ENCODE measurements at places on chromosomes 1 and 21.
A peak's percentile ranks its signal among the peaks of the same experiment; 100 is the strongest.

- no peak for DNase-seq
Measured at GRCh38 chr1:45499415-45499769, 481 bp downstream of the CCDC163 start.

DNA sequence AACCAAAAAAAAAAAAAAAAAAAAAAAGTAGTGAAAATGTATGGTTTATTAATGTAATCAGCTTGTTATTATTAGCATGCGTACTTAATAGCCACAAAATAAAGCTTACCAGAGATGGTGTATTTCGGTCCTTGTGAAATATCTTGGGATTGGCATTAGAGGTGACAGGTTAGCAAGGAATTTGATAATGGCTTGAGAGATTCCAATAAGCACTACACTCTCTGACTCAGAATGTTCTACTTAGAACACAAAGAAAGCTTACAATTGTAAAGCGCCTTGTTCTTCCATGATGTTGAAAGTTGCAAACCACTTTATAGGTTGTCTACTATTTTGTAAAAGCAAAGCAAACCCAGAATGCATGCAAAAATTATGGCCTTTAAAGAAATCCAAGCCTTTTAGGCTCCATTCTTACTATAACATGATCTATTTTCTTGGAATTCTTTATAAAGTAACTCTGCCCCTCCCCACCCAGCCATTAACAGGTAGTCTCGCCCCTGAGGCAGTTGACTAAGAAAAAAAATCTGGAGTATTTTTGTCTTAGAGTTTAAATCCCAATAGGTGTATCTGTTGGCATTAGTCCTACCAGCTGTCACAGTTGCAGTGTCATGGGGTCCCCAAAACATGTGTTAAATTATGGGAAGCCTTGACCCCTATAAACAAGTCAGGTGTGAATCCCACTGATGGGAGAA is 129.2 kb downstream of the DHRS3 start:
- DNase-seq = no peak

GRCh38 chr1:222009105-222009730 is 267.3 kb upstream of the DUSP10 start:
- no peak for DNase-seq

DNA sequence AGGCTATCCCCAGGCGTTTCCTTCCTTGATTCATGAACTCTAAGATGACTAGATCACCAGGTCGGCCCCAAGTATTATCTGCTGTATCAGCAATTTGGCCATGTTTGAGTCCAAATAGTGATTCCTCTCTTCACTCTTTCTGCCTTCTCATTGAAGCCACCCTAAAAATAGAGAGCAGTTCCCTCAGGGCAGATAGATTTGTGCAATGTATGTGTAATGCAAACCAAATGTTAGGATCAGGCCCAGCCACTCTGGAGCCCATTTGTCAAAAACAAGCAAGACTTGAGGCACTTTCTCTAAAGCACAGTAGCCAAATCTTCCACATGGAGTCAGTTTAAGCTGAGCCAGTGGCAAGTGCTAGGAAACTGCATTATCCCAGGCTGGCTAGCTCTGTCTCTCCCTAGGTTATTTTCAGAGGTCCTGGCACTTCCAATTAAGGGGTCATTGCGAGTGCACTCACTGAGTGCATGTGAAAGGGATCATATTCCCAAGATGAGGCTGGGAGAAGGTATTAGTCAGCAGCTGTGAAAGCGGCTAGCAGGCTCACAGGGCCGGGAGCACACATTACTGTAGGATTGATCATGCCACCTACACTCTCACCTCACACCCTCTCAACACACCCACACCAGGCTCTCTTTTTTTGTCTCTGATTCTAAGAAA is 97.9 kb upstream of the RAB3GAP2 start:
- no peak for DNase-seq

- no peak for DNase-seq
Measured at GRCh38 chr1:54558434-54559030, 10.5 kb downstream of the ACOT11 start.

DNA sequence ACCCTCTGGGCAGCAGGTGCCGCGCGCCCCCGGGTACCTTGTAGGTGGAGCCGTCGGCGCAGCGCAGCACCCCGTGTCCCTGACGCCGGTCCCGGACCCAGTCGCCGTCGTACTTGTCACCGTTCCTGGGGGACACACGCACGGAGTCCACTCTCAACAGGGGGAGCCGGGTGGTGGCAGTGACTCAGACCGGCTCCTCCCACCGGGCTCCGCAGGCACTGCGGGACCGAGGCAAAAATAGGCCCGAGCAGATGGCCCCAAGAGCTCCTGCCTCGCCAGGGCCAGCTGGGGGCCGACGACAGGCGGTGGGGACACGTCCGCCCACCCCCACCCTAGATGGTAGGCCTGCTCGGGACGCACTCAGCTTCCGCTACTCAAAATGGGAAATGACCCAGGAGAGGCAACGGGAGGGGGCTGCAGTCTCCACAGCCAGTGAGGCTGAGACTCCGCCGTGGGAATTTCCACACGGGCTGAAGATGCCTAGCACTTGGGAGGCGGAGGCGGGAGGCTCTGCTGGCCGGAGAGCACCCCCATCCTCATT is 6.3 kb downstream of the MORN1 start:
- DNase-seq = no peak

- no peak for DNase-seq
Measured at GRCh38 chr21:42291003-42291750, 24.0 kb downstream of the TFF3 start.

GRCh38 chr1:41416081-41416480 is 54.8 kb downstream of the FOXO6 start:
- DNase-seq = no peak

DNA sequence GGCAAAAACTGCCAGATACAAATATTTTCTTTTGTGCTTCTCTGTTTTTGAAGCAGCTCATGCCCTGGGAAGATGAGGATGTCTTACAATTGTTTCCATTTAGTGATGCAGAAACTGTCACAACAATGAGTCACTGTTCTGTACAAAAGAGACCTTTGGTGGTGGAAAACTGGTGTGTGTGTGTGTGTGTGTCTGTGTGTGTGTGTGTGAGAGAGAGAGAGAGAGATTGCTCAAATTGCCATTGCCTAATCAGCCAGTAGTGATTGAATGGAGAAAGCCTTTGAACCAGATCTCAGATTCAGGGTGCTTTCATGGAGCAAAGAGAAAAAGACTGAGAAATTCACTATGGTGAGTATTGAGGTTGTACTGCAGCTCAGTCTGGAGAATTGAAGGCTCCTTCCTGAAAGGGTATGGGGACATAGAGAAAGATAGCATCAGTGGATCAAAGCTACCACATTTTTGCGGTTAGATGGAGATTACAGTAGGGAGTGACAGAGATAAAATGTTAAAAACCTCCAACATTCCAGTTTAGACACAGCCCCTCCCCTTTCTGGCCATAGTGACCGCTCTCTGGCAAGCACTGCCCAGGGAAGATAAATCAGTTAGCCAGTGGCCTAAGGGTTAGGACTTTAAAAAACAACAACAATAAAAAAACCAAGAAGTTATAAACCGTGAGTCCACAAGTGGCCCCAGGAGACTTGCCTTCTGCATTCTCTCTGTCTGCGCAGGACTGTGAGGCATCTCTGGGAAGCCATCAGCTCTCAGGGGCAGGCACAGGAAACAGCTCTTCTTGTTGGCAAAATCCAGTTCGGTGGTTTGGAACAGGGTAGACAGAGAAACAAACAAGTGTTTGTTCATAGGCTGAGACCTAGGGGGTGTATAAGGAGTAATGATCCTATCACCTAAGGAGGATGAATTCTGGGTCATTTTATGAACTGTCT is 406.5 kb downstream of the DUSP10 start:
- peak; percentile 31 for DNase-seq

- DNase-seq = no peak
Measured at GRCh38 chr1:2855206-2856065, 53.9 kb upstream of the TTC34 start.

- DNase-seq = no peak
Measured at GRCh38 chr1:240985081-240985480, 371.9 kb downstream of the RGS7 start.

- DNase-seq = no peak
Measured at GRCh38 chr1:65355031-65355712, 45.8 kb downstream of the DNAJC6 start.

DNA sequence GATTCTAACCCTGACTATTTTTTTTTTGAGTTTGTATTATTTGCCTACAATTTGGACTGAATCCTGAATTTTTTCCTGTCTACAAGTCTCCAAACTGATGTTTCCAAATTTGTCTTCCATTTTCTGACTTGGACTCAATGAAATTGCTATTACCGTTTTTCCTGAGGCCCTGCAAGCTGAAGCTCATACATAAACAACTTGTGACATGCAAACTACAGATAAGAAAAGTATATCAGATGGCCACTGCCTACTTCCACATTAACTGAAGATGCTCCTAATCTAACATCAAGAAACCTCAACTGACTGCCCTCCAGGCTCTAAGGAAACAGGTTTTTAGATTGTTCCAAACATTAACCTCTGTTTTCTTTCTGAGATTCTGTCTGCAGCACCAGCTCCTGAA is 51.1 kb upstream of the KLHDC7A start:
- no peak for DNase-seq

- no peak for DNase-seq
Measured at GRCh38 chr1:245972476-245972875, 534.6 kb downstream of the SMYD3 start.

DNA sequence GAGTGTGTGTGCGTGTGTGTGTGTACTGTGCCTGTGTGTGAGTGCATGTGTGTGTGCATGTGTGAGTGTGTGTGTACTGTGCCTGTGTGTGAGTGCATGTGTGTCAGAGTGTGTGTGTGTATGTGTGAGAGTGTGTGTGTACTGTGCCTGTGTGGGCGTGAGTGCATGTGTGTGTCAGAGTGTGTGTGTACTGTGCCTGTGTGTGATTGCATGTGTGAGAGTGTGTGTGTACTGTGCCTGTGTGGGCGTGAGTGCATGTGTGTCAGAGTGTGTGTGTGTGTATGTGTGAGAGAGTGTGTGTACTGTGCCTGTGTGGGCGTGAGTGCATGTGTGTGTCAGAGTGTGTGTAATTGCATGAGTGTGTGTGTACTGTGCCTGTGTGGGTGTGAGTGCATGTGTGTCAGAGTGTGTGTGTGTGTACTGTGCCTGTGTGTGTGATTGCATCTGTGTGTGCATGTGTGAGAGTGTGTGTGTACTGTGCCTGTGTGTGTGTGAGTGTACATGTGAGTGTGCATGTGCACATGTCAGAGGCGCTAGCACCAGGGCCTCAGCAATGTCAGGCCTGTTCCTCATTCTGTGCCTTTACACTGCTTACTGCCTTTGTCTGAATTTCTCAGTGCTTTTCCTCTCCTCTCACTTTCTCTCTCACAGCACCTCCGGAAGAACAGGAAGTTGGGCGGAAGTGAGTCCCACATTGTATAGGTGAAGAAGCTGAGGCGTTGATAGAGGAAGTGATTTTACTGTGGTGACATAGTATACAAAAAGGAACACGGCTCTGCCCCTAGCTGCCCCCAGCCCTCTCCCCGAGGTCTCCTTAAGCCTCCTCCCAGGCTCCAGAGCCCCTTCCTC is 4.9 kb downstream of the SLC5A9 start:
- no peak for DNase-seq

- no peak for DNase-seq
Measured at GRCh38 chr1:21652101-21652936, 16.8 kb downstream of the RAP1GAP start.

DNA sequence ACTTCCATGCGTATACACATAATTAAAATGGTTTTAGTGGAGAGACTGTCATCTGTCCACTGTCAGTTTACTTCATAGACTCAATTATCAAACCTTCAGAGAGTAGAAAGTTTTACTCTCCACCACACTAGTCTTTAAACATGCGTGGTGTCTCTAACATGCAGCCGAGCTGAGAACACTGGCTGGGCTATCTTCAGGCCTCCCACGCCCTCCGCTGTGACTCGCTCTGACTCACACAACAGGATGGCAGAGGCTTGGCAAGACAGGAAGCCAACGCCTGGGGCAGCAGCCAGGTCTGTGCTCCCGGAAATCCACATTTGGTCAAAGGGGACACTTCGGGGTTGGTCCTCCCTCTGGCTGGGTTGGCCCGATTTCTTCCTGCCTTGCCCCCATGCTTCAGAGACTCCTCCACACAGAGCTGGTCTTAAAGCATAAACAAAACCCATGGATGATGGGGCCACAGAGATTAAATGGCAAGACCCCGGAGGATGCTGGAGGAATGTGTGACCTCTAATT is 22.7 kb upstream of the IFNGR2 start:
- peak; percentile 60 for DNase-seq

GRCh38 chr1:112544751-112545150 is 36.0 kb downstream of the WNT2B start:
- DNase-seq = no peak

GRCh38 chr1:54223441-54224202 is 23.7 kb downstream of the MRPL37 start:
- no peak for DNase-seq

- DNase-seq = no peak
Measured at GRCh38 chr1:205109711-205110110, 12.1 kb downstream of the RBBP5 start.

DNA sequence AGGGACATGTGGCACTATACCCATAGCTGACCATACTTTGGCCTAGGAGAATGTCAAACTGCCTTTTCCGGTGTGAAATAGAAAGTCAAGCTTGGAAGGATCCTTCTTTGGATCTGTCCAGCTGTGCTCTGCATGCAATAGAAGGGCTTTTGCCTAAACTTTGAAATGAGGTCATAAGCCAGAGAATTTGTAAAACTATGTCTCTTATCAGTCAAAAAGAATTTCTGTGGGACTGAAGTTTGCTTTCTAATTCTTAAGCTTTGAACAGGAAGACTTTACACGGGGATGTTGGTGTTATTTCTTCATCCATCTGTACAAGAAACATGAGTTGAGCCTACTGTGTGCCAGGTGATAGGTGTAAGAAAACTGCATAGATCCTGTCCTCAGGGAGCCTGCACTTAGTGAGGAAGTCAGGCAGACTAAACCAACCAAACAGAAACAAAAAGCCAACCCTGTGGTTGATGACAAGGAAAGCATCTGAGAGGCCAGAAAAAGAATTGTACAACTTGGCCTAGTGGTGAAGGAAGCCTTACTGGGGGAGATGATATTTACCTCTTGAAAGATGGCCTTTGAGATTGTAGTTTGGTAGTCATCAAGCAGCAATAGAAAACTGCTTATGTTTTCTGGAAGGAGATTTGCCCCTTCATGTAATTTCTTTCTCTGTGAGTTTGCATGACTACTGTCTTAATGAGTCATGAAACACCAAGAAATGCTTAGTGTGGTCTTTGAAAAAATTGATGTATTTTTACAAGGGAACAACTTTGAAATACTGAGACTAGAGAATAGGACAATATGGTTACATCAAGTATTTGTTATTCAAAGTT is 24.8 kb downstream of the TGFB2 start:
- DNase-seq = no peak

DNA sequence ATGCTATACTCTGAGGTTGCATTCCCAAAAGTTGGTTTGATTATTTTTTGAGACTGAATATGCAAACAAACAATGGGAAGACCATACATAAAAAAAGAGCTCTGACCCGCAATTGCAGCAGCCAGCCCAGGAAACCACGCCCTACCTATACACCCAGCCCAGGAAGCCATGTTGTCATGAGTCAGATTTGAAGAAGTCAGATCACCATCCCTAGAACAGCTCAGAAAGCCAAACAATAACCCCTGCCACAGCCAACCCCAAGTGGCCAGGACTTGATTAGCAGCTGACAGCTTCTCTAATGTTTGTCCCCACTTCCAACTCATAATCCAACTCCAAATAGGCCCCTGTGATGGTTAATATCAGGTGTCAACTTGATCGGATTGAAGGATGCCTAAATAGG is 621.9 kb downstream of the NPHP4 start:
- DNase-seq = no peak

GRCh38 chr1:30728832-30729638 is 5.7 kb upstream of the MATN1 start:
- no peak for DNase-seq

- no peak for DNase-seq
Measured at GRCh38 chr1:231684356-231685244, 58.0 kb downstream of the DISC1 start.

- DNase-seq = no peak
Measured at GRCh38 chr1:110123224-110123623, 11.0 kb downstream of the UBL4B start.

Data from nucleus accumbens (tissue), 56 donors.